Urinary bladder (tissue), 4 donors: ENCODE measurements at places on chromosomes 5 and 9. TPM values are rescaled to one million over a fixed set of nuclear protein-coding genes. Genes with fewer than 3 reads are reported as not detected.

CLIC3 gene
- 3.6 TPM for total RNA-seq

CER1 gene
- total RNA-seq, result 0.74 TPM

RALGPS1 gene
- total RNA-seq, result 21.8 TPM

CXXC5 gene
- 28.0 TPM for total RNA-seq

CNTNAP3 gene
- total RNA-seq, result 20.9 TPM

CLTA gene
- 120 TPM for total RNA-seq

ASPN gene
- total RNA-seq, result 298 TPM

SH3GLB2 gene
- total RNA-seq, result 49.6 TPM

- DNase-seq, result no peak
These were observed 286.0 kb upstream of the TUSC1 start for GRCh38 chr9:25964239-25964638.

GRCh38 chr5:34621277-34622097, 34.6 kb upstream of the RAI14 start:
- no peak for DNase-seq

DNA sequence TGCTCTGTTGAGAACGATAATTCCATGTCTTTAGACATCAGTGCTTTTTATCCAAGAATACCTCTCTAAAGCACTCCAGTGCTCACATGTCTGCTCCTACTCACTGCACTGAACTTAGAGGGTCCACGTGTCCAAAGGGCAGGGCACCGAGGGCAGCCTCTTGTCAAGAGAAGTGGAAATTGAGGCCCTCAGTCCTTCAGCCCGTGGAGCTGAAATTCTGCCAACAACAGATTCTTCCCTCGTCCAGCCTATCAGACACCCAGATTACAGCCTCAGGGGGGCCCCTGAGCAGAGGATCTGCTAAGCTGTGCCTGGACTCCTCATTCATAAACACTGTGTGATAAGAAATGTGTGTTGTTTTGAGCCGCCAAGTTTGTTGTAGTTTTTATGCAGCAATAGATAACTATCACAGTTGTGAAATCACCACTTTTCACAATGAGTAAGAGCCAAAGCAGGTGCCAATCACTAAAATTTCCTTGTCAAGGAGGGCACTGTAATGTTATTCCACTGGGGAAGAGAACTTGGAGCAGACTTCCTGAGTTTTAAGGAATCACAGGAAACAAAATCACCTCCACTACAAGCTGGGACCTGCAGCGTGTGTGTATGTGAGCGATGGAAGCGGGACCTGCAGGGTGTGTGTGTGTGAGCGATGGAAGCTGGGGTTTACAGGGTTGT, 58.8 kb upstream of the IGFBPL1 start:
- DNase-seq, result no peak

- DNase-seq, result no peak
These were observed 4.9 kb downstream of the APBA1 start for GRCh38 chr9:69667306-69667705.

GRCh38 chr5:141543053-141543452, 54.2 kb downstream of the PCDHGC5 start:
- DNase-seq, result no peak

DNA sequence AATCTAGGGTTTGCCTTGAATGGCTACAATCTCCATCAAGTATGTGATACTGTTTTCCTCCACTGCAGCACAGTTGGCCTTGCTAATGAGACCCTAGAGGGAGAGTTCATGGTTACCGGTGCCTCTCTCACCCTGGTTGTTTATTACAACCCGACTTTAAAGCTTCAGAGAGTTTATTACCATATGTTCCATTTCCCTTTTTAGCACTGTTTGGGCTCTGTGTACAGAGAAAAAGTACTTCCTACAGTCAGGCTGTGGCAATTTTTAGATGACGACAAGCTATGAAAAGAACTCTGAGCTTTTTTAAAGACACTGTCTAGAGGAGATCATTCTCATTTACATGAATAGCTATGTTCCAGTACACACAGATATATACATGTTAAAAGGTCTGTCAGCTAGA, 48.8 kb upstream of the PLCXD3 start:
- no peak for DNase-seq

- no peak for DNase-seq
These were observed 13.7 kb downstream of the NOTCH1 start for GRCh38 chr9:136531904-136532798.

GRCh38 chr9:135224286-135224877, 136.9 kb downstream of the OLFM1 start:
- DNase-seq, result no peak

- no peak for DNase-seq
These were observed 514.5 kb upstream of the RGMB start for GRCh38 chr5:98258939-98259338.

GRCh38 chr9:35882996-35883395, 12.8 kb upstream of the OR13J1 start:
- DNase-seq, result no peak

GRCh38 chr5:97838214-97838613, 655.2 kb upstream of the RIOK2 start:
- DNase-seq, result no peak

DNA sequence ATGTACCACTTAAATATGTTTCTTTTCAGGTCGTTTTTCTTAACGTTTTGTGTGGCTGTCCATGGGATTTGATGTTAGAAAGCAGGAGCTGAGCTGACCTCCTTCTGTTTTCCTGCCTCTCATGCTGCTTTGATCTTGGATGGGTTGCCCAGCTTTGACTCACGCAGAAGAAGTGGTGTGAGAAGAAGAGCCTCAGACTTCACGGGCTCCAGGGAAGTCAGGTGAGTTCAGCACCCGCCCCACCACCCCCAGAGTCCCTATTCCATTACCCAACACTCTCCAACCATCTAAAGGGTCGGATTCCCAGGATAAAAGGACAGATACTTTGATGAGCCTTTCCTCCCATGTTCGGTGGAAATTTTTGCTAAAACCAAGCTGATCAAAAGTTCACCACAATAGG, 373.4 kb downstream of the IRX2 start:
- DNase-seq, result no peak

DNA sequence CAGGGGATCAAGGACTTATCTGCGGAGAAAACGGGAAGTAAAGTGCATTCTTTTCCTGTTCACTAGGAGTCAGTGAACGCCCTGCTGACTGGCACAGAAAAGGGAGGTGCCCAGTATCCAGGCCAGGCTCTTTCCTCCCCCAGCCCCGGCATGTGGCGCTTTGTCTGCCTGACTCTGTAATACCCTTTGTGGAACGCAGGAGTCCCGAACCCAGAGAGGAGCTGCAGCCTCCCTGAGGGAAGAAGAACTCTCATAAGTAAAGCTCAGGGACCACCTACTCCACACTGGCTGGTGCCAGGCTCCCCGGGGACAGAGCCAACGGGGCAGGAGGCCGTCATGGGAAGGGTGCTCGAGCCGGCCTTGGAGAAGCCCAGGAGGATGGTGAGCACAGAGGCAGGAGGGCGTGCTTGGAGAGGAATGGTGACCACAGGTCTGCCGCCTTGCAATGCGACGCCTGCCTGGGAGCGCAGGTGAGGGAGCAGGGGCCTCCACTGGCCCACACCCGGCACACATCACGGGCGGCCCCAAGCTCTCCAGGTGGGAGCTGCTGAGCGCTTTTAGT, 31.5 kb downstream of the VAV2 start:
- no peak for DNase-seq

- no peak for DNase-seq
These were observed 8.6 kb downstream of the BHMT start for GRCh38 chr5:79120221-79120620.

DNA sequence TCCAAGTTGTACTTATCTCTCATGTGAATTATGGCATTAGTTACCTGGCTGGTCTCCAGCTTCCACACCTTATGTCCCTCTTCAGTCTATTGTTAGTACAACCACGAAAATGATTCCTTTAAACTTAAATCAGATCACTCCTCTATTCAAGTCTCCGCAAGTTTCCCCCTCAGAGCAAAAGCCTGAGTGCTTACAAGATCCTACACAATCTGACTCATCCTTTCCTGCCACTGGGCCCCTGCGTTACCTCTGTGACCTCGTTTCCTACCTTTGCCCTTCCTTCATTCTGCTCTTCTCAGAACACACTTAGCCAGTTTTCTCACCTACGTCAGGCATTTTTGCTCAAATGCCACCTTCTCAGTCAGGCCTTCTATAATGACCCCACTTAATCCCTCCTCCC, 45.1 kb upstream of the GLIS3 start:
- no peak for DNase-seq
